ENCODE measurements at places on chromosomes 4 and X.

- no peak for DNase-seq
Observed at GRCh38 chr4:19171832-19172231, 1079.9 kb upstream of the SLIT2 start.

GRCh38 chr4:184196730-184197385, 20.8 kb downstream of the ENPP6 start:
- DNase-seq = no peak

DNA sequence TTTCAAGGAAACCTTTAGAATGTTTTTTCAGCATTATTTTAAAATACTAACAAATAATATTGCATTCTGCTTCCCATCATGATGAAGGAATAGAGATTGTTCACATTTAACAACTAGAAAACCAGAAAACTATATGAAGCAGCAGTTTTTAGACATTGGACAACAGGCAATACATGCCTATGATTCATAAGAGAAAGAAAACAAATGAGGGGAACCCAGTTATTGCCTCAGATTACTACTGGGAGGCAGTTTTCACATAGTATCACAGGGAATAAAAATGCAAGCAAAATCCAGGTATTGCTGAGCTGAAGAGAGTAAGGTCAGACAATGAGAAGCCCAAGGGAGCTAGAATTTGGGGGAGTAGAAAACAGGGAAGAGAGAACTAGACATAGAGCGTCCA, 373.6 kb downstream of the MAPK10 start:
- DNase-seq = no peak

DNA sequence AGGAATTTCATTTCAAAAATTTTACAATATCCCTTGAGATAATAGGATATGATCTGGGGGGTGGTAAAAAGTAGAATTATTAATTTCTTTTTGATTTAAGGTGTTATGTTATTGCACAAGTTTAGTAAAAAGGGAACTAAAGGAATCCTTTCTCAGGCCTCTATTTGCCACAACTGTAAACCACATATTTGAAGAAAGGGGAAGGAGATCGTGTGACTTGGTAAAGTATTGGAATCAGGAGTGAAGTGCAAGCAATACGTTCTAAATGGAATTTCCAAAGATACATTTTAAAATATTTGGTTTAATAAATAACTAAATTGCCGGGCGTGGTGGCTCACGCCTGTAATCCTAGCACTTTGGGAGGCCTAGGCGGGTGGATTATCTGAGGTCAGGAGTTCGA, 35.3 kb upstream of the SCRG1 start:
- no peak for DNase-seq

- DNase-seq = no peak
Observed at GRCh38 chr4:8871417-8872401, at the start of gene HMX1. Gene HMX1, minus strand, starts transcription at chr4:8871839. Its CDS starts 225 bp downstream, at chr4:8871614.

DNA sequence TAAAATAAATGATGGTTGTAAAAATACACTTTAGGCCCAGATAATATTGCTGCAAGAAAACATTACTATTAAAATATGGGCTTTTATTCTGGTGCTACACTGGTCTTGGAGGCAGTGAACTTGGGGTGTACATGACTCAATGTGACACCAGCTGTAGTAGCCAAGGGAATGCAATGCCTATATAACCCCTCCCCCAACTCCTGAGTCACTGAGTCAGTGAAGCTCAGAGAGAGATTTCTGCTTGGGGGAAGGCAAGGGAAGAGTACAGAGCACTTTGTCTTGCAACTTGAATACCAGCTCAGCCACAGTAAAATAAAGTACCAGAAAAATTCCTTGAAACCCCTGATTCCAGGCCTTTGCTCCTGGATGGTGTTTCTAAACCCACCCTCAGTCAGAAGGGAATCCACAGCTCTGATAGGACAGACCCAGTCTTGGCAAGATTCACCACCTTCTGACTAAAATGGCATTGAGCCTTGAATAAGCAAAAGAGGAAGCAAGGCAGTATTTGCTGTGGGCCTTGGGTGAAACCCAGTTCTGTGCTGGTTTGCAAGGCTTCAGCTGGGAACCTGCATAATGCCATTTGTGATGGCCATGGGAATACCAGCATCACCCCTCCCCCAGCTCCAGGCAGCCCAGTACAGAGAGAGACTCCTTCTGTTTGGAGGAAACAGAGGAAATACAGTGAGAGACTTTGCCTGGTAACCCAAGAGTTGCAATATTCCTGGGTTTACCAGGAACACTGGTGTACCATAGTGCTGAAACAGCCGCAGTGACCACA, 209.9 kb downstream of the IQCM start:
- no peak for DNase-seq

Data from left lung (tissue), 14 donors.